ENCODE measurements at places on chromosomes 1 and 21. TPM values are rescaled to one million over a fixed set of nuclear protein-coding genes. Genes with fewer than 3 reads are reported as not detected.
A peak's percentile ranks its signal among the peaks of the same experiment; 100 is the strongest.

Gene BRDT
- total RNA-seq = not detected

Gene GJB3
- total RNA-seq = 4.7 TPM

Gene SPRR1A
- total RNA-seq = not detected

Gene INAVA
- total RNA-seq = 0.59 TPM

DNA sequence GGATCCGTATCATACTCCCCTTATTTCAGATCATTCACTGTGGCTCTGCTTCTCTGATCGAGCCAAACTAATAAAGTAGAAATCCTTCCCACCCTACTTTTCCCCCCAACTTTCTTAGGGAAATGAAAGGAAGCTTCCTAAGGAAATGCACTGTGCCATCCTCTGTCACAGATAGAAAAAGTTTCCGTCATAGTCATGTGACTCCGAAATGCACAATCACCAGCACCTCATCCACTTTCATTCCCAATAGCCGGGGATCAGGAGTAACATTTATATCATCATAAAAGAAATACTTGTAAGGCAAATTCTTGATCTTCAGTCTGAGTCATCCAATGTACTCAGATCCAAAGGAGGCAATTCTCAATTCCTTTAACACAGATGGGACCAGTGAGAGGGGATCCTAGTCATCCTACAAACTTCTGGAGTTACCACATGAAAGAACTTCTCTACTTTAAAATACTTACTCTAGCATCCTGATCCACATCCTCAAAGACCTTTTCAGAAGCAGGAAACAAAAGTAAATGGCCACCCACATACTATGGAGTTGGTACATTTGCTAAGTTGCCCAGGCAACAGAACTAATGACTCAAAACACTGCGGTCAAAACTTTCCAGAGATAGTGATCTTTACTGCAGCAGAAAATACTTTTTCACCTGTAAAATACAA is 97.8 kb upstream of the ZC3H11B start:
- DNase-seq = no peak

DNA sequence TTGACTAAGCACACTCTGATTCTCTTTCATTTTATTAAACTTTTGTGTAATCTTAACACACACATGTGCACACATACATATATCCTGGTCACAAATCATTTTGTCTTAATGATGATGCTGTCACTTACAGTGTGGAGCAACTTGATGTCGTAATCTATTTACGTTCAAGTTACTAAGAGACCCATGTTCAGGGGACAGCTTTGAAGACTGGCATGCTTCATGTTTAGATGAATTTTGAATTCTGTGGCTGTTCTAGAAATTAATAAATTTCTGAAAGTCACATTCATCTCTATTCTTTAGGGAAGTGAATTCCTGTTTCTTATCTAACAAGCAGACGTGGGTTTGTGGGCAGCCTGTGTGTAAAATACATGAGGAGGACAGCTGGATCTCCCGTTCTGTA is 1637.8 kb downstream of the PLA2G4A start:
- DNase-seq = no peak

GRCh38 chr1:209389258-209389657 is 194.3 kb upstream of the CAMK1G start:
- no peak for DNase-seq

- no peak for DNase-seq
These were observed 55.1 kb upstream of the LRRC8D start for GRCh38 chr1:89765774-89766173.

- DNase-seq = no peak
These were observed 1.8 kb downstream of the LMX1A start for GRCh38 chr1:165354739-165355138.

DNA sequence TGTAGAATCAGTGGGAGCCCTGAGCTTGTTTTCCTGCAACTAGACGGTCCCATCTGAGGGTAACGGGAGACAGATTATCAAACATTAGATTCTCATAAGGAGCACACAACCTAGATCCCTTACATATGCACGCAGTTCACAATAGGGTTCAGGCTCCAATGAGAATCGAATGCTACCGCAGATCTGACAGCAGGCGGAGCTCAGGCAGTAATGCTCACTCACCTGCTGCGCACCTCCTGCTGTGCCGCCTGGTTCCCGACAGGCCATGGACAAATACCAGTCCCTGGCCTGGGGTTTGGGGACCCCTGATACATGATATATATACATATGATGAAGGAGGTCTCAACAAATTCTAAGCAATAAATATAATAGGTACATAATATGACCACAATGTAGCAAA is 19.7 kb upstream of the SMIM12 start:
- no peak for DNase-seq

DNA sequence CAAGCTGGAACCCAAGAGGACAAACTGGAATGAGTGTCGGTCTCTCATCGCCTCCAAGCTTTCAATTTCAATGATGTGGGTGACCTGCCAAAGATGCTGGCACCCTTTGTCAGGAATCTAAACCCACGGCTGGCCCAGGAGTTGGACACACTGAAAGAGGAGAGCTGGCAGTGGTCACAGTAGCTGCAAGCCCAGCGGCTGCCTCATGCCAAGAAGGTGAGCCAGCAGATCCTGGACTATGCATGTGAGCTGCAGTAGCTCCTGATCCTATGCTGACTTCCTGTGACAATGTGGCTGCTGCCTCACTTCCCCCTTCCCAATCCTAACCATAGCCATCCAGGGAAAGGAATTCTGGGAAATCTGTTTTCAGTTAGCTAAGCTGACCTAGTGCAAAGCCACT is 117.0 kb upstream of the VAV3 start:
- DNase-seq = no peak

DNA sequence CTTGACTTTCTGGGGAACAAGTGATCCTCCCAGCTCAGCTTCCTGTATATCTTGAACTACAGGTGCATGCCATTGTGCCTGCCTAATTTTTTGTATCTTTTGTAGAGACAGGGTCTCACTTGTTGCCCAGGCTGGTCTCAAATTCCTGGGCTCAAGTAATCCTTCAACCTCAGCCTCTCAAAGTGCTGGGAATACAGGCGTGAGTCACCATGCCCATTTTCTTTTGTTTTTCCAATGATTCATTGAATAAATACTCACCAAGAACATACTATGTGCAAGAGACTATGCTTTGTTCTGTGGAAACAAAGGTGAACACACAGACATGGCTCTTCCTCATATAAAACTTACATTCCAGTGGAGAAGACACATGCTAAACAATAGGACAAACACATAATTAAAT is 407.8 kb upstream of the DAB1 start:
- no peak for DNase-seq

DNA sequence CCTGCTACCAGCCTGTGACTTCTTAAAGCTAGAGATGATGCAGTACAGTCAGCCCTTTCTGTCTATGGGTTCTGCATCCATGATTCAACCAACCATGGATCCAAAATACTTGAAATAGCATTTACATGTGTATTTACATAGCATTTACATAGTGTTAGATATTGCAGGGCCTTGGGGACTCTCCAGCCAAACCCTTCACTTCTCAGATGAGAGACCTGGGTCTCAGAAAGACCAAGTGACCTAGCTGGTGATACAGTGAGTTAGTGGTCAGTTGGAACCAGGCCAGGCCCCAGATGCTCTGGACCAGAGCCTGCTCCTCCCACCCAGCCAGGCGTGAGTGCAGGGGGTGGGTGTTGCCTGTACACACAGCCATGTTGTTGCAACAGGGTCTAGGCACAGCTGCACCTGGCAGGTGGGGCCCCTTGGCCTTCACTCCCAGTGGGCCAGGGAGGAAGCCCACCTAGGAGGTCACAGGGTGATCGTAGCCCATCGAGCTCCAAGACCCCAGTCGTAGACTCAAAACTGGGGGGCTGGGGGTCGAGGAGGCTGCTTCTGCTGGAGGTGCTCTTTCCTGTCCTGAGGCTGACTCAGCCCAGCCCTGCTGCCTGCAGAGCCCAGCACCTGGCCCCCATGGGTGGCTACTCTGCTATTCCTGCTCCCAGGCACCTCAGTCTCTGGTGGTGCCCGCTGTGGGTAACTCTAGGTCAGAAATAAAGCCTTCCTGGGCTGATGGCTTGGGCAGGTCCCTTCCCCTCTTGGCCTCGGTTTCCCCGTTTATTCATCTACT is 7.7 kb downstream of the TMEM61 start:
- no peak for DNase-seq

- peak; percentile 91 for DNase-seq
These were observed 4.9 kb upstream of the CAPN2 start for GRCh38 chr1:223707256-223708000.

GRCh38 chr1:117708323-117709248 is 102.7 kb downstream of the TENT5C start:
- DNase-seq = peak; percentile 39

DNA sequence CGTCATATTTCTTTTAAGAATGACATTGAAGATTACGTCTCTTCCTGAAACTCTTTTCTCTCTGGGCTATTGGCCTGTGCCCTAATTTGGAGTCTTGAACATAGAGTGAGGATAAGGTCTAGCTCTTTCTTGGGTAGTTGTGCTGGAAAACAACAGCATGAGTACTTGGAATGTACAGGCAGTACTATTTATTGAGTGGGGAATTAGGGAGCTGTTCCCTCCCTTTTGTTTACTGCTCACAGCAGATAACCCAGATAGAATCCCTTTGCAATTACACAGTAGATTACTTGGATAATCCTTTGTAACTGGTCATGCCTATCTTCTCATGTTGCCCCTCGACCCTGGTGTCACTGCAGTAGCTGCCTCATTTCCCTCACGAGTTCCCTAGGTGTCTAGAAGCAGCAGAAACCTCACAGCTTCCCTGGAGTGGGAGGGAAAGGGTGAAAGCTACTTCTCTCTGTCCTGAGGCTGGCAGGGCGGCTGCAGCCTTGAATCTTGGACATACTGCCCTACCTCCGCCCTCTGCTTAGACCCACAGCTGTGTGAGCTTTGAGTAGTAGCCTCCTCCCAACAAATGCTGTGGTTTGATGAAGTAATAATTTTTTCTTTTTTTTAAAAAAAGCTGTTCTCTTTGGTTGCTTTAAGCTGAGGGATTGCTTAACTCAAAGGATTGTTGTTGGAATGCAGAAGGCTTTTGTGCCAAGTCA is 70.6 kb downstream of the FGGY start:
- DNase-seq = peak; percentile 82

- peak; percentile 28 for DNase-seq
These were observed 28.3 kb upstream of the COL18A1 start for GRCh38 chr21:45376459-45377324.

DNA sequence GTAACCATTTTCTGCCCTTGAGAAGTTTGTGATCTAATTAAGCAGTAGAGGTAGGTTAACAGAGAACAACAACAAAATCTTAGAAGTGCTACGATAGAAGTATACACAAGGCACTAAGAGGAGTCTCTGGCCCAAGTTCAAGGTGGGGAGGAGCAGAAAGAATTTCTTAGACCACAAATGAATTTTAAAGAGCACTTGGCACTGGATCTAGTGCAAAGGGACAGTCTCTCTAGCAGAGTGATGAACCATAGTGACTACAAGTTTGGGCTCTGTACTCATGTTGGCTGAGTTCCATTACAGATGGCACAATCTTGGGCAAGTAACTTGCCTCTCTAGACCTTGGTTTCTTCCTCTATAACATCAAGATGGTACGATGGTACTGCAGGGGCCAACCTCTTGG is 33.3 kb upstream of the PIGC start:
- DNase-seq = no peak

GRCh38 chr1:182604175-182605164 is at the start of gene RGS16:
TSS of gene RGS16 (minus strand) at chr1:182604389. CDS start at chr1:182604259, 130 bp downstream.
- peak; percentile 92 for DNase-seq

DNA sequence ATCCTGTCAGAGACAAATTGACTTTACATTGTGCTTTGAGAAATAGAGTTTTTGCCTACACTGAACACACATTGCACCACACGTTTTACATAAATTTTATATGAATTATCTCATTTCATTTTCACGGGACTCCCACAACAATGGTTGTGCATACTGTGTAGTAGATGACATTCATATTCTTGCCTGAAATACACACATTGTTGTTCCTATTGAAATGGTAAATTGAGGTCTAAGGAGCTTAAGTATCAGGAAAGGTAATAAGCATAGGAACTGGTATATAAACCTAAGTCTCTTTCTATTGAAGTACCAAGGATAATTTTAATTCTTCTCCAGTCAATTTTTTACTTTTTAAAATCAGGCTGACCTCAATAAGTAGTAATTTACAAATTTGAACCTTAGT is 473.7 kb upstream of the DEPDC1 start:
- DNase-seq = no peak

GRCh38 chr1:39795651-39796050 is 7.0 kb upstream of the BMP8B start:
- DNase-seq = no peak

DNA sequence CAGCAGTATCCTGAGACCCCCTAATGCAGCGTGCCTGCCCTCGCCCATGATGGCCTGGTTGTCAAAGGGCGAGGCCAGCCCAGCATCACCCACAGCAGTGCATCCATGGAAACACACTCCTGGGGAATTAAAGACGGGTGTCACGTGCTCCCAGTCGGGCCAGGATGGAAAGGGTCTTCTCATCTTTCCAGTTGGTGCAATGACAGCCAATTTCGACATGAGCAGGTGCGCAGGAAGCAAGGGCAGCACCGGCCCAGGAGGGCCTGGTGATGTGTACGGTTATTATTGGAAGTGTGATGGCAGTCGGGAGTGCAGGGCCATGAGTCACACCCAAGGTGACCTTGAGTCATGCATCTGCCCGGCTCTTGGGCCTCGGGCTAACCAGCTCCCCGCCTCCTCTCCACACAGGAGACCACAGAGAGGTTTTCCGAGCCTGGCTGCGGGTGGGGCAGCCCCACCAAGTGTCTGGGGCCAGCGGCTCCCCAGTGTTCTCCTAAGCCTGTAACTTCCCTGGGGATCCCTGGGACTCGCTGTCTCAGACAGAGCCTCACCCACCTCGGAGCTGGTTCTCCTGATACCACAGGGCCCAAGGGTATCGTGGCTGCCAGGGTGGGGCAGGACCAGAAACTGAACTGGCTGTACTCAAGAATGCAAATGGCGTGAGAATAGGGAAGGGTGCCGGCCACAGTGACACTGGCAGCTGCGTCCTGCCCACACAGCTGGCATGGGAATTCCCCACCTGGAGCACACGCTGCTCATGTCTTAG is 119.8 kb downstream of the SIK1 start:
- no peak for DNase-seq

- DNase-seq = no peak
These were observed 375.9 kb downstream of the BRINP3 start for GRCh38 chr1:190101756-190102155.

DNA sequence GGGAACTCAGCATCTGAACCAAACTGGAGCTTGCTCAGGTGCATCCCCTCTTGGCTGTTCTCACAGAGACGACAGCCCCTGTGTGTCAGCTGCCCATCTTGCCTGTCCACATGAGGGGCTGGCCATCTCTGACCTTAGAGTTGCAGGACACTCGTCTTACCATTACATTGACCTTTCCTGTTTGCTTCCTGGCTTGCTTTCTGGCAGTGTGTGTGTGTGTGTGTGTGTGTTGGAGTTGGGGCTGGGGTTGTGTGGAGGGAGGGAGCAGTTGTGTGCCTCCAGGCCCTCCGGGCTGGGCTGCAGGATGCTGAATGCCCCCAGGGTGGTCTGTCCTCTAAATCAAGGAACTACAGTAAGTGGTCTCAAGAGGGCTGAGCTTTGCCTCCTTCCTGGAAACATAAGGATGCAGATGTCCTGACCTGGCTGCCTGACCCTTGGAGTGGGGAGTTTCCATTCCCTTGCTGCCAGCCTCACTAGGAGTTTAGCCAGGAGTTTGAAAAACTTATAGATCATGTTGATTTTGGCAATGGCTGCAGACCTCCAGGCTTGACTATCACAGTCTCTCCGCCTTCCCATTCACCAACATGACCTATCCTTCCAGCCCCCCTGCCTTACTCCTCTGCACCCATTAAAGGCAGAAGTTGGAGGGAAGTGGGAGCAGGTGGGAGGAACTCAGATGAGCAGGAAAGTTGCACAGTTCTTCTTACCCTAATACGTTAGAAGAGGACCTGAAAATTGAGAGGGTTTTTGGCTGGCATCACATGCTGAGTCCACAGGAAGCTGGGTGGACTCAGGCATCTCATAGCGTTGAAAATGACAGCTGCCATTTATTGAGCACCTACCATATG is 19.0 kb downstream of the RASSF5 start:
- DNase-seq = no peak

Measured in uterus (tissue), 4 donors.